ENCODE measurements at places on chromosomes 13 and 19.

- DNase-seq, result no peak
These were observed 2.1 kb downstream of the SOX21 start for GRCh38 chr13:94710065-94710781.

- peak; percentile 6 for DNase-seq
These were observed 8.9 kb downstream of the ACTN4 start for GRCh38 chr19:38656171-38656981.

- DNase-seq, result no peak
These were observed 5.4 kb downstream of the LMTK3 start for GRCh38 chr19:48506138-48506733.

- DNase-seq, result no peak
These were observed 71.8 kb downstream of the CAB39L start for GRCh38 chr13:49371943-49372613.

DNA sequence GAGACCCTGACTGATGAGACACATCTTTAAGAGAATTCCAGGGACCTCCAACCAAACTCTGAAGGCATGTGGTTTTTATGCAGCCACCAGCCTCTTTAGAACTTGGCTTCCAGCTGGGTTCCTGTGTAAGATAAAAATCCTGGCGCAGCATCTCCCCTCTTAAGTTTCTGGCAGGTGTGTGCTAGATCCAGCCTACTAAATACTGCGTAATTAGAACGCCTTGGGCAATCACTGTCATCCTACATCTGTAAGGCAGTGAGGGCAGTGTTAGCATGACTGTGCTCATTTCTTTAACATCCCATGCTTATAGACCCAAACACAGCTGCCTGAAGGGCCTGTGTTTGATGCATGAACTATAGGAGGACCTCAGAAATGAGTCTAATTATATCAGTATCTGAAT lies 173.5 kb upstream of the OBI1 start:
- DNase-seq, result no peak

DNA sequence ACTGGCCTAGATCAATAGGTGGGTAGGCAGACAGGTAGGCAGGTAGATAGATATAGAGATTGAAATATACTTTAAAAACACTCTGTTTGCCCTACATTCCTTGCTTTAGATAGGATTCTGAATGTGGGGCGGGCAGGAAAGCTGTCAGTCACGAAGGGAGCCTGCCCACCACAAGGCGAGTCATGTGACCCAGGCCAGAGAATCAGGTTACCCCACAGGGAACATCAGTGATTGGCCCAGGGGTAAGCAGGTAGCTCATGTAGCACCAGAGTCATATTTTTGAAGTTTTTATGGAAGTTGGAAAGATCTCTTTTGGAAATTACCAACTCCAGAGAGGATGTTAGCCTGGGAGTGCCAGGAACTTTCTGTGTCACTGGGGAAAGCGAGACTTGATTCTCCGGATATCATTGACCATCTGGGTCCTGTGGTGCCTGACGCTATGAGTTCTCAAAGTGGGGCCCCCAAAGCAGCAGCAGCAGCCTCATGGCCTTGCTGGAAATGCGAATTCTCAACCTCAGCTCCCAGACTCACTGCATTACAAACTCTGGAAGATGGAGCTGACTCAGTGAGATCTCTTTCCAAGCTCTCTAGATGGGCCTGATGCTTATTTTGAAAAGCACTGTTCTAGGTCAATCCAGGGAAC lies 60.3 kb downstream of the IRS2 start:
- no peak for DNase-seq

DNA sequence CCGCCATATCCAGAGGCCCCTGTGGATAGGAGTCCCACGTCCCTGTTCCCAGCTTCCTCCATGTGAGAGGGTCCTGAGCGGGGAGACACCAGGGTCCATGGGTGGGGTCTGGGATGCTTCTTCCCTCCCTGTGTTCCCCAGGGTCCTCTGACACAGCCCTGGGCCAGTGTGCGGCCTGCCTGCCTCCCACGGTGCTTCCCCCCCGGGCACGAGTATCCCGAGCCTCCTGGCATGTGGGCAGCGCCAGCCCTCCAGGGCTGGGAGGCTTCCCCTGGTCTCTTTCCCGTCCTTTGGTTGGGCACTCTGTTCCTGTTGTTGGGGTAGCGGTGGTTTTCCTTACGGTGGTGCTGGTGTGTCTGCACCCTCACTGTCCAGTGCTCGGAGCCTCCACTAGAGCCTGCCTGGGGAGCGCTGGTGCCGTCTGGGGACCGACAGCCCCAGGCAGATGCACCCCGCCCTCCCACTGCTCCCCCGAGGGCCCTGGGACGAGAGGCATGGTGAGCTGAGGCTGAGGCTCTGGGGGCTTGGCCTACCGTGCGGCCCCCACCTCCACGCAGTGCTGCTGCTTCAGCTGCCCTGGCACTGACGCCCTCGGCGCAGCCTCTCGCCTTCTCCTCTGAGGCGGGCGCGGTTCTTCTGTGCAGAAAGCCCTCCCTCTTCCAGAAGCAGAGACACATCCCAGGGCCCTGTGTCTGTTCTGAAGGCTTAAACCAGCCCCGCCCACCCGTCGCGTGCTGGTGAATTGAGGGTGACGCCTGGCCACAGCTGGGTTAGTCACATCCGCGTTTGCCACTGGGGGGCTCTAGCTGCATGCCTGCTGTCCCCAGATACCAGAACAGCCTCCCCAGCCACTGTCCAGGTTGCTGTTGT lies 27.9 kb downstream of the PLEKHJ1 start:
- no peak for DNase-seq

DNA sequence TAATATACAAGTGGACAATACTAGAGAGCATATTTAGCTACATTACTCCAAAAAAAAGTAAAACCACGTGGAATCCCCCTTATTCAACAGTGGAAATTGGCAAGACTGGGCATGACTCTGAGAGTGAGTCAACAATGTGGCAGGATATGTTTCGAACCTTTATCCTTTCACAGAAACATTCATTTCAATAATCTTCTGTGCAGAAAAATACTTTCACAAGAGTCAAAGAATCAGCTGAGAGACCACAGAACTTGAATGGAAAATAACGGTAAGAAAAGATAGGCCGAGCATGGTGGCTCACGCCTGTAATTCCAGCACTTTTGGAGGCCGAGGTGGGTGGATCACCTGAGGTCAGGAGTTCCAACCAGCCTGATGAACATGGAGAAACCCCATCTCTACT lies 25.1 kb upstream of the CD70 start:
- no peak for DNase-seq

GRCh38 chr19:15316498-15316897 lies 15.8 kb downstream of the BRD4 start:
- no peak for DNase-seq

GRCh38 chr13:27976362-27977091 lies 7.4 kb upstream of the CDX2 start:
- no peak for DNase-seq

DNA sequence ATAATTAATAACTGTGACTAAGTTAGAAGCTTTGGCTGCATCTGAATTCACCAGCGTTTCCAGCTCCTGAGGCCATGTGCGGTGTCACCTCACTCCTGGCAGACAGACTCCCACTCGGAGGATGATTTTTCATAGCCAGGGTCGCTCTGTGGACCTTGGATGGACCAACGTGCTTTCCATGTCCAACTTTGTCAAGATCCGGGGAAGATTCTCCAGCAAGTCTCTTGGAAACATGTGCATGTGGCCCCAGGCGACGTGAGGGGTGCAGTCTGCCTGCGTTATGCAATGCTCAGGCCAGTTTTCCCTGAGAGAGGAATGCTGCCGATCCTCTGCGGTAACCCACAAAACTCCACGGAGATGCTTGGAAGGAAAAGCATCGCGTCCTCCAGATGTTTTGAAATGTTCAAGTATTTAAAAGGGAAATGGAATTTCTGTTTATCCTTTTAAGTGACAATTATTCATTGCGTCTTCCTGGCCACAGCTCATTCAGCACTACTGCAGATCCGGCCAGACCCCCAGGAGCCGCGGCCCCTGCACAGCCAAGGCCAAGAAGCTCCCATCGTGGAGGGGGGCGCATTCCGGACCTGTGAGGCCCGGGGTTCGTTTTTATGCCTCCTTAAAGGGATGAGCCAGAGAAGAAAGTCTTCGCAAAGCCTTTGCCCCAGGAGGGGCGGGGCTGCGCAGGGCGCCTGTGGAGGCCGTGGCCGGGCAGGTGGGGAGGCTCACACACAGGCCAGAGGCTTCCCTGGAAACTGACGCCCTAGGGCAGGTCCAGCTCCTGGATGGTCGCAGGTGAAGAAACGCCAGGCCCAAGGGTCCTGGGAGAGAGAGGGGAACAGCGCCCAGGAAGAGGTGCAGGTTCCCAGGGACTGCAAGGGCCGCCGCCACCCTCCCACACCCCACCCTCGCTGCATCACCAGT lies 46.0 kb downstream of the C13orf46 start:
- no peak for DNase-seq

DNA sequence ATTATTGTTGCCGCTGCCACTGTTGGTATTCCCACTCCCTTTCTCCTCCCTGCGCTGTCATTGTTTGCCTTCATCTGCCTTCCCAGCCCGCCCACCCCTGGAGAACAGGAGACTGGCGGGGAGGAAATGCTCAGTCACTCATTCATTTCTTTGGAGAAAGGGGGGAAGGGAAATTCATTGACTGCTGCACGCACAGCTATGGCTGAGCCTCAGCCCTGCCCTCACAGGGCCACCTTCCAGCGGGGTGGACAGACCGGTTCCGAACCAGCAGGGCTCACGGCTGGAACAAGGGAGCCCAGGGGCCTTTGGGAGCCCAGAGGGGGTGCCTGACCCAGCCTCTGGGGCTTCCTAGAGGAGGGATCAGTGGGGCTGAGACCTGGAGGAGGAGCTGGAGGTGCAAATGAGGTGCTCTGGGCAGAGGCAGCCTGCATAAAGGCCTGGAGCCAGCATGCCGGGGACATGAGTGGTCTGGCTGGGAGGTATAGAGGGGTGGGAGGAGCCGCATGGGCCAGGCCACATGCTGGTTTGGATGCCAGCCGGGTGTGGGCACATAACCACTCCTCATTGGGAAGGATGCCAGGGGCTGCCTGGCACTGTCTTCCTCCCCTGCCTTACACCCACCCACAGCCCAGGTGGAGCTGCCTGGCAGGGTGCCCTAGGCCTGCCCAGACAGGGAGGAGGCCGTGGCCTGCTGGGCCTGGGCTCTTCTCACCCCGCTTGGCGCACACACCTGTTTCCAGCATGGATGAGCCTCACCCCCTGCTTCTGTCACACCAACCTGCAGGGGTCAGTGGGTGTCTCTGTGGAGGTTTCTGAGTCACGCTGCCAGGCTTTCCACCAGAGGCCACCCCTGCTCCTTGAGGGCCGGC lies 26.8 kb downstream of the PPP5C start:
- peak; percentile 98 for DNase-seq

- DNase-seq, result no peak
These were observed 617.2 kb downstream of the DCT start for GRCh38 chr13:93862259-93862658.

GRCh38 chr19:46604781-46605355 lies 3.7 kb downstream of the CALM3 start:
- no peak for DNase-seq

DNA sequence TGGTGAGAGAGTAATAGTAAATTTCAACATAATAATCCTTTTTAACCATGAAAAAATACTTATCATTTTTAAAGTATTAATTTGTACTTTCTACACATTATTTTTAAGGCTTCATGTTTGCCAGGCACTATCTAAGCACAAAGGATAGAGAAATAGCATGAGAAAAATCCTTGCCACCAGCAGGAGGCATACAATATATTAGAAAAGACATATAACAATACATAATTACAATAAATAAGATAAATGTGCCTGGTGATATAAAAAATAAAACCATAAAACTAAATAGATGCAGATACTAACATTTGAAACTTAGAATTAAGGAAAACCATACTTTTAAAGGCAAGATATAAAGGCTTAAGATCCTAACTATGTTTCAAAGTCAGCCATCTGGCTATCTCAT lies 1256.4 kb downstream of the DIAPH3 start:
- no peak for DNase-seq

DNA sequence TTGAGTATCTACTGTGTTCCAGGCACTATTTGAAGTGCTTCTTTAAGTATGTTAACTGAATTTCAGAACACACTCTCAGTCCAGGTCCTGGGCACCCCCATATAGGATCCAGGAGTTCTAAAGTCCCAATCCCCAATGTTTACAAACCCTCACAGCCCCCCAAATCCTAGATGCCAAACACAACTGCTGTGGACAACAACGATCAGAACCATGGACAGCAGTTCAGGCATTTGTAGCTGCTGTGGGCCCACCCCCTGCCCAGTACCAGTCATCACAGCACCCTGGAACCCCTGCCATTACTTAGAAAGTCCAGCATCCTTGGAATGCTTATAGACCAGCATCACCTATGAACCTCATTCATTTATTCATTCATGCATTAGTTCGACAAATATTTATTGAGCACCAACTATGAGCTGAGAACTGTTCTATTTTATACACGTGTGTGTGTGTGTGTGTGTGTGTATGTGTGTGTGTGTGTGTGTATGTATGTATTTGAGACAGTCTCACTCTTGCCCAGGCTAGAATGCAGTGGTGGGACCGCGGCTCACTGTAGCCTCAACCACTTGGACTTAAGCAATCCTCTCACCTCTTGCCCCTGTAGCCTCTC lies 19.3 kb upstream of the SDHAF1 start:
- no peak for DNase-seq

All from pancreas (tissue), 10 donors.